ENCODE measurements at places on chromosomes 16 and 17.

GRCh38 chr17:69711541-69711940, 297.0 kb downstream of the MAP2K6 start:
- no peak for DNase-seq

DNA sequence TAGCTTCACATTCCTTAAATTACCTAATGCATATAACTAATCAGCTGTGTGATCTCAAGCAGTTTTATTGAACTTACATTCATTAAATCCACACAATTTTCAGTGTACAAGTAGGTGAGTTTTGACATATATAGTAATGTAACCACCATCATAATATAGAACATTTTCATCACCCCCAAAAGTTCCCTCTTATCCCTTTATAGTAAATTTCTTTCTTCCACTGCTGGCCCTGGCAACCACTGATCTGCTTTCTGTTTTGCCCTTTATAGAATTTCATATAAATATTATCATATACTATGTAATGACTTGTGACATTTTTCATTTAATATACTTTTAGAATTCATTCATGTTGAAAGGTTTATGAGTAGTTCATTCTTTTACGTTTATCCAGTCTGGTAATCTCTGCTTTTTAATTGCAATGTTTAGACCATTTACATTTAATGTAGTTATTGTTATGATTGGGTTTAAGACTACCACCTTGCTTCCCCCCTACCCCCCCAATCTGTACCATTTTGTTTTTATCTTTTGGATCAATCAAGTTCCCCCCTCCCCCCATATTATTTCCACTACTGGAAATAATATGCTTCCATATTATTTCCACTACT, 125.3 kb upstream of the NACA2 start:
- DNase-seq: no peak

DNA sequence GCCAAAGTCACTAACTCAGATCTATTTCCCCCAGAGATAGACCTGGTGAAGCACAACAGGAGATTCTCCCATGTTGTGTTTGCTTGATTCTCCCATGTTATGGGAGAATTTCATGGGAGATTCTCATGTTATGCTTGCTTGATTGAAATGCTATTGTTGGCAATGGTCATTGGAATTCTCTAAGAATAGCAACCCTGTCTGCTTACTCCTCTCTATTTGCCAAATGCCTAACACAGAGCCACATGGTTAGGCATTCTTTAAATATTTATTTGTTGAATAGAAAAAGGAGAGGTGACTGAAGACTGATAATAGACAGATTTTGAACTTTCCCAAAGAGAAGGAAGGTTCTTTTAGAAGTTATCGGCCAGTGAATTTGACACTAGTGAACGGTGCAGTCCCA, 111.5 kb upstream of the MPHOSPH6 start:
- DNase-seq: no peak

DNA sequence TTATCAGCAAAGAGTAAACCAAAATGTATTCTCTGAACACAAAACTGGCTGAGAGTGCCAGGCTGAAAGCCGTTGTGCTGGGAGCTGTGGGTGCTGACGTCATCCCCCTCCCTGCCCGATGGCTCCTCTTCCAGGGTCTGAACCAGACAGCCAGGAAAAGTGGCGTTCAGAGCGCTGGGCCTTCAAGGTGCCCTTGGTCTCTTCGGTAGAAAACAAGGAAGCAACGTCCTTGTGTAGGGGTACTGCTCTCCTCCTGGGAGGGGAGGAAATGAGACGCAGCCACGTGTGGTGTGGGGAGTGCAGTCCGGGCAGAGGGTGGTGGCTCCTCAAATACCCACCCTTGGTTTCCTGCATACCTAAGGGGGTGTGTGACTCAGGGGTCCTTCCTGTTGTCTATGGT, 394.7 kb downstream of the SEC14L1 start:
- no peak for DNase-seq

DNA sequence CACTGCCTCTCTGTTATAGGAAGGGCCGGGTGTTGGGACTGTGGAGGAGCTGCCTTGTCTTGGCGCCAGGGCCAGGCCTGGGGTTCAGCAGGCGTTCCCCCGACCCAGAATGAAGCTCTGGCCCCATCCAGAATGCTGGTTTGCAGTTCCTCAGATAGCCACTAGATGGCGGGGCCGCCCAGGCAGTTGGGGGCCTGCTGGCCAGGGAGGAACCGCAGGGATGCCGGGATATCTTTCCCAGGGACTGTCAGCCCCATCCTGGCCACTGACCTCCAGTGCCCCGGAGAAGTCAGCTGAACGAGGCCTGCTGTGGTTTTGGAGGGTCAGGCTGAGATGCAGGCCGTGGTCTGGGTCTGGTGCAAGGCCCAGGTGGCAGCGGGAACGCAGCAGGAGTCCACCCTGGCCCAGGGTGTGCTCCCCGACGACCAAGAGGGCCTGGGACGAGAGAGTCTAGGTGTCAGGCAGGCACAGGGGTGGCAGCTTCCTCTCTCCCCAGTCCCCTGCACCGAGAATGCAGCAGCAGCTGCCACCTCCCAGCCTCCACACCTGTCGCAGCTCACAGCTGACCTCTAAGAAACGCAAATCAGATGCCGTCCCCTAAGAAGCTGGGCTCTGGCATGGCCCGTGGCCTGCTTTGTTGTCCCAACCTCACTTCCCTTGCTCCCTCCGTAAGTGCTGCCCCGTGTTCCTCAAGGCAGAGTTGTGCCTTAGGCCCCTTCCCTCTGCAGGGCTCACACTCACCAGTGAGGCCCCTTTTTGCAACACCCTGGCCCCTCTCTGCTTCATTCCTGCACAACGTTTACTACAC, 51.2 kb downstream of the RMI2 start:
- DNase-seq: peak; percentile 39

DNA sequence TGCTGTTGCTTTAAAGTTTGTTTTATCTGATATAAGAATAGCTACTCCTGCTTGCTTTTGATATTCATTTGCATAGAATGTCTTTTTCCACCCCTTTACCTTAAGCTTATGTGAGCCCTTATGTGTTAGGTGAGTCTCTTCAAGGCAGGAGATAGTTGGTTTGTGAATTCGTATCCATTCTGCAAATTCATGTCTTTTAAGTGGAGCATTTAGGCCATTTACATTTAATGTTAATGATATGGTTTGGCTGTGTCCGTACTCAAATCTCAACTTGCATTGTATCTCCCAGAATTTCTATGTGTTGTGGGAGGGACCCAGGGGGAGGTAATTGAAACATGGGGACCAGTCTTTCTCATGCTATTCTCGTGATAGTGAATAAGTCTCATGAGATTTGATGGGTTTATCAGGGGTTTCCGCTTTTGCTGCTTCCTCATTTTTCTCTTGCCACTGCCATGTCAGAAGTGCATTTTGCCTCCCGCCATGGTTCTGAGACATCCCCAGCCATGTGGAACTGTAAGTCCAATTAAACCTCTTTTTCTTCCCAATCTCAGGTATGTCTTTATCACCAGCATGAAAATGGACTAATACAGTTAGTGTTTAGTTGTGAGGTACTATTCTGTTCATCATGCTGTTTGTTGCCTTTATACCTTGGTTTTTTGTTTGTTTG, 27.2 kb downstream of the ATF7IP2 start:
- DNase-seq: no peak

DNA sequence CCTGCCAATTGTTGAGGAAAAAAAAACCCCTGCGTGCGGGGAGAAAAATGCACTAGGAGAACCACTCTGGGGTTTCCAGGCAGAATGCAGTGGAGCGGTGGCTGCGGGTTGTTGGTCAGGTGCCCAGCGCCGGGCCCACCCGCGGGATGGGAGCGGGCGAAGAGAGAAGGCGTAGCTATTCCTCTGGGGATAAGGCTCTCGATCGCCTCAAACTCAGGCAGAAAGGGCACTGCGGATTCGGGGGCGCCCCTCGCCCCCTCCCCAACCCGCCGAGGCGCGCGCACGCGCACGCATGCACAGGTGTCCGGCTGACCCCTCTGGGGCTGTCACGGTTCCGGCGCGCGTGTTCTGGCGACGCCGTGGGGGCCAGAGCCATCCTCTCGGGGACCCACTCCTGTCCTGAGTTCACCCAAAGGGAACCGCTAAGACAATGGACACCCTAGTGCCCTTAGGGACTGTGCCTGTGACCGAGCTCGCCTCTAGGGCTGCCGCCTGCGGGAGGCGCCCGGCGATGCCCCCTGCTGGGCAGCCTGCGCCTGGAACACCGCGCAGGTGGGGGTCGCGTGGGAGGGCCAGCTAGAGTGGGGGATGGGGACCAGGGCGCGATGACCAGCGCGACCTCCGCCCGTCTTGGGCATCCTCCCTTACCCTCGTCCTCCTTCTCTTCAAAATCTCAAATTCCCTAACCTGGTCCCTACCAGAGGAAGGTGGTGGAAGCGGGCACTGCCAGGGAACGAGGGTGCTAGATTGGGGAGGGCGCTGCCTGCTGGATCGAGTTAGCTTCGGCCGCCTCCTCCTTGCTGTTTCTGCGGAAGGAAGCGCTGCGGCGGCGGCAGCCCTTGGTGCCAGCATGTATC, 14.4 kb upstream of the CBX8 start:
- peak; percentile 33 for DNase-seq

- no peak for DNase-seq
Measured at GRCh38 chr16:14586637-14587305, 43.3 kb downstream of the PARN start.

- no peak for DNase-seq
Measured at GRCh38 chr16:14225457-14225856, 154.3 kb downstream of the MRTFB start.

DNA sequence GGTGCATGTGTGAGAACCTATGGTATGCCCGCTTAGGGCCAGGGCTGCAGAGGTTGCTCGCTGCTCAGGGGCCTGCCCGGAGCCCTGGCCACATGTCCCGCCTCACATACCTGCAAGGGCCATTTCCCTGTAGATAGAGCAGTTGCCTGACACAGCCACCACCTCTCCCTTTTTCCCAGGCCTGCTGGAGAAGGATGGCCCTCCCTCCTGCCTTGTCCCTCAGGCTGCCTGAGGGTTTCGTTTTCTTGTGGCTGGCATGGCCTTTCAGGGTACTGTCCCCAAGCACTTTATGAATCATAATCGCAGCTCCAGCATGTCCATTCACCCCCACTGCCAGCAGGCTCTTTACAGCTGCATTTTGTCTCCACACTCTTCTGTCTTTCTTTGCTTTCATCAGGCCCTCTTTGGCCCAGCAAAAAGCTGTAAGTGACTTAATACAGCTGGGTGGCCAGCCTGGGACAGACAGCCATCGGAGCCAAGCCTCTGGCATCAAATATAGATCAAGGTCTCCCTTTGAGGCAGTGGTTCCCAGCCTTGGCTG, 65.7 kb downstream of the MPRIP start:
- DNase-seq: no peak

- no peak for DNase-seq
Measured at GRCh38 chr16:16148755-16149154, 74.5 kb downstream of the ABCC6 start.

DNA sequence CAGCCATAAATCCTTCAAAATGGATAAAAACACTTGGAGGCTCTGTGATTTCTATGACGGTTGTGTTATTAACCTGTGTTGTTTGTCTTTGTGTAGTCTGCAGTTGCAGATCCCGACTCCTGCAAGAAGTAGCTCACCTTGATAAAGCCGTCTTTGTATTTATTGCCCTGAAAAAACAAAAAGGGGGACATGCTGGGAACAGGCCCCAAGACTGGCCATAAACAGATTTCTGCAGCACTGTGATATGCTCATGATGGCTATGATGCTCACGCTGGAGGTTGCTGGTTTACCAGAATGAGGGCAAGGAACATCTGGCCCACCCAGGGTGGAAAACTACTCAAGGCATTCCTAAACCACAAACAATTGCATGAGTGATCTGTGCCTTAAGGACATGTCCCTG, 71.0 kb downstream of the LGALS9 start:
- DNase-seq: no peak

- DNase-seq: no peak
Measured at GRCh38 chr17:80061421-80061820, 25.0 kb downstream of the CCDC40 start.

DNA sequence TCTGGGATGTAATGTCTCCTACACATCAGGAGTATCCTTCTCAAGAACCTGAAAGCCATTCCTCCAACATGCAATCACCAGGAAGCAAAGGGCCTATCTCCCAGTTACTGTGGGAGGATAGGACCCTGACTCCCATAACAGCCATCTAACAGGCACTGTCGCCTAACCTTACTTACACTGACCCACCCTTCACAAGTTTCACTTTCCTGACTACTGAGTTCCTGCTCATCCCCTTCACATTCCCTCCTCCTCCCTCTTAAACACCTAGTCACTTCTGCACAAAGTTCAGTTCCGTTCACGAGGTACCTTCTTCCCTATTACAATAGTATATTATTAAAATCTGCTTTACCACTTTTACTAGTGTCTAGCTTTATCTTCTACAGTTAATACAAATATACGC, 1.3 kb downstream of the C17orf67 start:
- no peak for DNase-seq

DNA sequence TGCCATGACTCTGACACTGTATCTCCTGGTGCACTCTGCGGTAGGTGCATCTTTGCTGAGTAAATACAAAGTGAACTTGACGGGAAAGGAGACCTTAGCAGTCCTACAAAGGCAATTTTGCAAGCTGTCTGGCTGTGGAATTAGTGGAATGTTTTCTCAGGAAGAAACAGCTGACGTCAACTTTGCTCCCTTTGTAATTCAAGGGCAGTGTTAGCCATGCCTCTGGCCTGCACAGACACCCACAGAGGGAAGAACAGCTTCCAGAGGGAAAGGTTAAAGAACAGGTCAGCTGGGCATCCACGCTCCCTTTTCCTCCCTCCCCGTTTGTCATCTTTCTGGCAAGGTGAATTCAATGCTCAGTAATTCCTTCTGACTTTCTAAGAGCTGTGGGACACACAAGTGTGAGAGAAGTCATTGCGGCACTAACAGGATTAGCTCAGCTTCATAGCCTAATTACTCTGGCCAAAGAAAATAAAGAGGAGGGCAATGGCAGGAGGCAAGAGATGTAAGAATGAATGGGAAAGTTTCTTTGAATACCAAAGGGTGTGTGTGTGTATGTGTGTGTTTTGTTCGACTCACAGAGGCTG, 476.9 kb upstream of the GOT2 start:
- DNase-seq: peak; percentile 97

- DNase-seq: no peak
Measured at GRCh38 chr17:34711646-34712045, 132.3 kb downstream of the TMEM132E start.

DNA sequence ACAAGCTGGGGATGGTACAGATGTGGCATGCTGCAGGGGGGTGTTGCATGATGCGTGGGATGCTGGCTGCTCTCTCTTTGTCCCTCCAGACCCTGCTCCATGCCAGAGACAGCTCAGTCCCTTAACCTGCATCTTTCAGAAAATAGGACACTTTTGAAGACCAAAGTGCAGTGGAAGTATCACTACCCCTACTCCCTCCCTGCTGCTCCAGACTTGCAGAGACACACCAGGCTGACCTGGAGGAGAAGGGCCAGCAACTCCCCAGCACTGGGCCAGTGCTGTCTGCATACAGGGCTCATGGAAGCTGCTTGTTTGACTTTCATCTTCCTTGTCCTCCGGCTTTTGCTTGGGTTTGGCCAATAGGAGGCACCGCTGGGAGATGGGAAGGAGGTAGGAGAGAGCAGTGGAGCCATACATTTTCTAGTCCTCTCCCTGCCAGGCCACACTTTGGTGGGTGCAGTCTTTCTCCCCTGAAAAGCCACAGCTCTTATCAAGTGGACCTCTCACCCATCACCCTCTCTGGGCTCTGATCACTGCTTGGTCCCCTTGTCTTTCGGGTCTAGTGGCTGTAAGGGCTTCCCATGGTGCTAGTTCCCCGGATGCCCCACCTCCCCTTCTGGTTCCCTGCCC, 46.1 kb upstream of the NKD1 start:
- DNase-seq: no peak

- no peak for DNase-seq
Measured at GRCh38 chr17:43784628-43785101, 4.4 kb downstream of the CFAP97D1 start.

- DNase-seq: no peak
Measured at GRCh38 chr17:44543213-44543904, 13.9 kb upstream of the FZD2 start.
